ENCODE measurements at places on chromosomes 7 and 10. TPM values are rescaled to one million over a fixed set of nuclear protein-coding genes. Genes with fewer than 3 reads are reported as not detected.

DNA sequence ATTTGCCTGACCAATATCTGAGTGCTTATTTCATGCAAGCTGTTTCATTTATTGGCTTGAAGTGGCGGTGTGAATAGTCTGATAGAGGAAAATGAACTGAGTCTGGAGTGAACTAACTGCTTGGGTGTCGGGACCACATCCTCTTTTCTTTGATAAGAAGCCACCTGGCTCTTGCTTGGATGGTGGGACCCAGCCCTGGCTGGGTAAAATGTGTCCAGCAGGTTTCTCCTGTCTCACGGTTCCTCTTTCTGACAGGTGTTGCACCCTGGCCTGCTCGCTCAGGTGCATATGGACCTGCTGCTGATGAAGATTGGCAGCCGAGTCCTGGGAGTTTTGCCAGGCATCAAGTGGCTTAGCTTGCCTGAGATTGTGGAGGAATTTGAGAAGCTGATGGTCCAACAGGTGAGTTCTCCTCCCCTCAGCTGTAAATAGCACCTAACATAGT lies 1.6 kb downstream of the ADCK2 start:
- DNase-seq, result no peak

- DNase-seq, result no peak
Measured at GRCh38 chr10:12539350-12540164, 190.2 kb downstream of the CAMK1D start.

GRCh38 chr10:21343087-21343486 lies 182.4 kb downstream of the SKIDA1 start:
- DNase-seq, result no peak

- DNase-seq, result no peak
Measured at GRCh38 chr10:84818961-84819360, 490.6 kb downstream of the CCSER2 start.

GRCh38 chr10:24879861-24880260 lies 72.5 kb downstream of the PRTFDC1 start:
- no peak for DNase-seq

DNA sequence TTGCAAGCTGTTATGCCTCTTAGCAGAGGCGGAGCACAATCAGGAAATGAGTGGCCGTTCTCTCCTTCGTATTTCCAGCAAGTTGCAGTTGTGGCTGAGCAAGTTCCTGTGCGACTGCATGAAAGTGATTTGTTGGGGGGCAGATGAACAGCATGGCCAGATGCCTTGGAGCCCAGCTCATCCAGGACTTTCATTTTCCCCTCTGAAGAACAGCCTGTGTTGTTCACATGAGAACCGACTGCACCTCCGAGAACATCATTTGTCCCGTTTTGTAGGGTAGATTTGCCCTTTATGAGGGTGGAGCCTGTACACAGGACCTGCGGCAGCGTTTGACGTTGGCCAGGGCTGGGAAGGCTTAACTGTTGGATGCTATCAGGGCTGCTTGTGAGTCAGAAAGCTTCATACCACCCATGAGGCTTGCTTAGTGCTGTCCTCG lies 4.4 kb downstream of the BAG3 start:
- DNase-seq, result peak; percentile 67

- DNase-seq, result no peak
Measured at GRCh38 chr7:26789481-26790184, 74.8 kb downstream of the SKAP2 start.

GRCh38 chr10:129622736-129623135 lies 155.7 kb downstream of the MGMT start:
- DNase-seq, result no peak

DNA sequence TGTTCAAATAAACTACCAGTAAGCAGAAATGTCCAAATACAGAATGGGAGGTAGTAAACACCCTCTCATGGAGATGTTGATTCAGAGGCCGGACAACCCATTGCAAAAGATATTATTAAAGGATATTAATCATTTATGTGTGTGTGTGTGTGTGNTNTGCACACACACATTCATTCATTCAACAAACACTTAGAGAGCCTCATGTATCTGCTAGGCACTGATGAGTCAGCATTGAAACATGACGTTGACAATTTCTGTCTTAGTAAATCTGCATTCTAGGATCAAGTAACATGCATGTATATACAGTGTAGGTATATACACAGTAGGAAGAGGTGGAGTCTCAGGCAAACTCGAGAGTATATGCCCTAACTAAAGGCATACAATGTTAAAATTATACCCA lies 187.0 kb downstream of the ZNF365 start:
- DNase-seq, result no peak

GRCh38 chr7:106312099-106312871 lies 27.5 kb upstream of the NAMPT start:
- no peak for DNase-seq

DNA sequence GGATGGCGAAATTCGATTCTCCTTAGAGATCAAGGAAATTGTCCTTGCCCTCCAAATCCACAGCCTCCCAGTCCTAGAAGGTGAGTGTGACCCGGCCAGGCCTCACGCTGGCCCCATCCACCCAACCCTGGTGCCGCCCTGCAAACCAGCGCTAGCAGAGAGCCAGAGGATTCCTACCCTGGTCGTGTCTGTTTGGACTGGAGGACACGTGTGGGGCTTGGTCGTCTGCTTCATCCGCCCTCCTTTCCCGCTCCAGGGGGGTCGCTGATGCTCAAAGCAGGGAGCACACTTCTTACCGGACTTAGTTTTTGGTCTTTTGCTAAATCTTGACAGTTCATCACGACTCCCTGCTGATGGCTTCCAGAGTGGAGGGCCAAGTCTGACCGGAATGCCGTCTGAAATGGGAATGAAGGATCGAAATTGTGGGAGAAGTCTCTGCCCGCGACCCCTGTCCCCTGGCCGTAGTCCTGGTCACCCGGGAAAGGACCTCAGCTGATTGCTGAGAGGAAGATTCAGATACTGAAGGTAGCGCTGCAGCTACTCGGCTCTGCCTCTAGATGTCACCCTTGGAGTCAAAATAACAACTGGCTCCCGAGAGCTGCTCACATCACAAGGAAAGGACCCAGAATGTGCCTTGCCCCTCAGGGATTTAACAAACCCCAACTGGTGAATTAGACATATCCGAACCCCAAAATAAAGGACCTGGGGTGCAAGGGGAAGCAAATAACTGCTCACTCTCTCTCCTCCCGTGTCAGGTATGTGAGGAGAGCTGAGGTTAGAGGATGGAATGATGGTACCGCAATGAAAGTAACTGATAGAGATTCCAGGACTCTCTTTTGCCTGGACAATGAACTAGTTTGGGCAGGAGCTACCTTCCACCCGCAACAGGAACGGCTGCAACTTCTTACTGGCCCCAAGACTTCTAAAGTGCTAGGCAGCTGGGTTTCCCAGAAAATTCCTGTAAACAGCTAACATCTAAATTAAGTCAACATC lies 23.5 kb upstream of the ORC5 start:
- peak; percentile 48 for DNase-seq

GRCh38 chr7:92336662-92337340 lies 91.0 kb downstream of the ANKIB1 start:
- no peak for DNase-seq

Gene OGDHL
- 9.9 TPM for total RNA-seq

Gene JMJD1C
- 54.6 TPM for total RNA-seq

Gene CAPZA2
- total RNA-seq, result 343 TPM

Gene BAZ1B
- total RNA-seq, result 45.0 TPM

Gene TAS2R4
- 0.12 TPM for total RNA-seq

Gene MIOS
- 28.9 TPM for total RNA-seq

Gene RADIL
- 5.0 TPM for total RNA-seq

Gene SUGCT
- 4.4 TPM for total RNA-seq

Gene THSD7A
- total RNA-seq, result 1.6 TPM

Gene AKR1C3
- 23.3 TPM for total RNA-seq

All from heart left ventricle (tissue), 16 donors.